Cardiac atrium fibroblast (primary cell): ENCODE measurements at places on chromosomes 5 and 9. TPM values are rescaled to one million over a fixed set of nuclear protein-coding genes. Genes with fewer than 3 reads are reported as not detected.

The ACTBL2 gene
- 0.16 and 0.54 TPM in 2 replicates for total RNA-seq

The GRXCR2 gene
- total RNA-seq: not detected in 2 replicates

The NR2F1 gene
- total RNA-seq: 85.9 and 157 TPM in 2 replicates

The SCGB3A2 gene
- not detected in 2 replicates for total RNA-seq

The GABRA1 gene
- total RNA-seq: not detected in 2 replicates

The ZNF608 gene
- 10.3 and 12.2 TPM in 2 replicates for total RNA-seq

The PCDHB16 gene
- total RNA-seq: 0.54 TPM in 1 of 2 replicates, not detected in the other

The NIM1K gene
- 1.1 and 1.6 TPM in 2 replicates for total RNA-seq

The NEUROG1 gene
- total RNA-seq: not detected in 2 replicates

The SUSD3 gene
- 1.1 and 2.0 TPM in 2 replicates for total RNA-seq

The PDE6A gene
- not detected in 2 replicates for total RNA-seq

The CTSL gene
- total RNA-seq: 423 and 523 TPM in 2 replicates

The SPINK13 gene
- not detected in 2 replicates for total RNA-seq

The SHOC1 gene
- total RNA-seq: not detected in 2 replicates

The NMUR2 gene
- not detected in 2 replicates for total RNA-seq

The PRRT1B gene
- not detected in 2 replicates for total RNA-seq

The PCDHA2 gene
- not detected in 2 replicates for total RNA-seq

The IFNA21 gene
- not detected in 2 replicates for total RNA-seq

The C1QTNF2 gene
- 0.16 TPM in 1 of 2 replicates, not detected in the other for total RNA-seq

The ZNF883 gene
- total RNA-seq: 1.8 and 2.0 TPM in 2 replicates

The GGTA1 gene
- total RNA-seq: 0.65 TPM in 1 of 2 replicates, not detected in the other

The PCDHGA1 gene
- total RNA-seq: 0.54 and 0.65 TPM in 2 replicates

The CD74 gene
- total RNA-seq: 0.65 TPM in 1 of 2 replicates, not detected in the other

The SPATA31C1 gene
- total RNA-seq: not detected in 2 replicates

The STPG3 gene
- not detected in 2 replicates for total RNA-seq

The TRIM7 gene
- 2.5 and 4.9 TPM in 2 replicates for total RNA-seq

The BTNL8 gene
- not detected in 2 replicates for total RNA-seq

The FAM78A gene
- 0.90 and 3.6 TPM in 2 replicates for total RNA-seq

The GPR151 gene
- total RNA-seq: not detected in 2 replicates

The PNPLA7 gene
- 0.81 and 0.90 TPM in 2 replicates for total RNA-seq

The TNC gene
- 0.18 and 1.6 TPM in 2 replicates for total RNA-seq

The KIF12 gene
- not detected in 2 replicates for total RNA-seq

The HDAC3 gene
- 46.9 and 54.3 TPM in 2 replicates for total RNA-seq

The ARHGEF37 gene
- 6.3 and 8.7 TPM in 2 replicates for total RNA-seq

The ANKRD20A1 gene
- total RNA-seq: under 0.01 TPM in 1 of 2 replicates, not detected in the other

The CNTNAP3 gene
- total RNA-seq: 2.6 and 6.7 TPM in 2 replicates

The TMEM252 gene
- total RNA-seq: not detected in 2 replicates

The SLC34A3 gene
- total RNA-seq: not detected in 2 replicates

The DENND4C gene
- 25.1 and 33.9 TPM in 2 replicates for total RNA-seq

The CMBL gene
- total RNA-seq: 2.5 and 6.0 TPM in 2 replicates

The DAB2 gene
- 94.4 and 98.2 TPM in 2 replicates for total RNA-seq

The C8G gene
- not detected in 2 replicates for total RNA-seq

The PCDHGA12 gene
- 26.7 and 27.1 TPM in 2 replicates for total RNA-seq

The KCNIP1 gene
- total RNA-seq: not detected in 2 replicates

The FAM221B gene
- total RNA-seq: not detected in 2 replicates
